Right ventricle myocardium superior (tissue), 1 donor: ENCODE measurements at places on chromosomes 3 and 15. TPM values are rescaled to one million over a fixed set of nuclear protein-coding genes. Genes with fewer than 3 reads are reported as not detected.
A peak's percentile ranks its signal among the peaks of the same experiment; 100 is the strongest.

GRCh38 chr3:40803311-40803710, 278.6 kb downstream of the ZNF621 start:
- no peak for DNase-seq

- DNase-seq = no peak
Measured at GRCh38 chr3:119490153-119490552, 8.2 kb upstream of the TIMMDC1 start.

GRCh38 chr3:150168698-150169097, 198.0 kb upstream of the PFN2 start:
- DNase-seq = peak; percentile 38

DNA sequence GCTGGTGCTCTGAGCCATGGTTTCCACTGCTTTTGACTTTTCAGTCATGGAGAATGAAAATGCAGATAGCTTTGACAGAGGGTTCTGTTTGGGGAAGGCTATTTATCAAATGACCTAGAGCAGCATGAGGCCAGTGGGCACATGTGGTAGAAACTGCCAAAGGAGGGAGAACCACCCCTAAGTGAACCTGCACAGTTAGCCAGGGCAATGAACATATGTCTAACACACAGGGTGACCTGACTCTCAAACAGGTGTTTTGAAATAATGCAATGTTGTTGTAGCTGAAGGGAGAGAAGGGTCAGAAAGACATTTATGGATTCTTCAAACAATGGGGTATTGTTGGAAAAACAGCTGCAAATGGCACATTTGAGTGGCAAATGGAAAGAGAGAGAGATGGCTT, 174.4 kb upstream of the FAM3D start:
- DNase-seq = no peak

DNA sequence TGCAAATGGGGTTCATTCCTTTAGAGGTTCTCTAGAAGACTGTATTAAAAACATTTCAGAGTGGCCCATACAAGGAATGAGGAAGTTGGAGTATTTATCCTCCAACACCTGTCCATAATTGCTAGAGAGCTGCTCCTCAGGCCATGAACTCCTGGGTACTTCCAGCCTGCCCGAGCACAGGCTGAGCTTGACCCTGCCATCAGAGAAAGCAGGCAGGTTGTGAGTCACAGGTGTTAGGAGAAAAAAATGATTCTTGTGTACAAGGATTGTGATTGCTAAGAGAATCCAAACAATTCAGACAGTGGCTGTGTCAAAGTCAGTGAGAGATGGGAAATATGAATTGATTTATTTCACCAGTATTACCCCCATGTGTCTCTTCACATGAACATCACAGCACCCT, 156.8 kb upstream of the GADL1 start:
- no peak for DNase-seq

GRCh38 chr3:53555068-53555588, 60.7 kb downstream of the CACNA1D start:
- no peak for DNase-seq

DNA sequence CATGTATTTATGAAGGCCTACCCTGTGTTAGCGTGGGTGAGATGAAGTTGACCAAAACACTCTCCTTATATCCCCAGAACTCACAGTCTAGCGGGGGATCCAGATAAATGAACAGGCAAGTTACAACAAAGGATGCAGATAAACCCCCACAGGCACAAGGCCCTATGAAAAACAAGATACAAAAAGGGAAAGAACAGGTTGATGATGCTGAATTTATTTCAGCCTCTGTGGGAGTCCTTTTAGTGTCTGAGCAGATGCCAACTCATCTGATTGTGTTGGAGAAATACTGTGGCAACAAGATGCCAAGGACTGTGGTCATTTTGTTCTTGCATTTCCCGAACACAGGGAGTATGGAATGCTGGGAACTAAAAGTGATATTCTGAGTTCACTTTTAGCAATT, 300.0 kb downstream of the CHST2 start:
- no peak for DNase-seq

DNA sequence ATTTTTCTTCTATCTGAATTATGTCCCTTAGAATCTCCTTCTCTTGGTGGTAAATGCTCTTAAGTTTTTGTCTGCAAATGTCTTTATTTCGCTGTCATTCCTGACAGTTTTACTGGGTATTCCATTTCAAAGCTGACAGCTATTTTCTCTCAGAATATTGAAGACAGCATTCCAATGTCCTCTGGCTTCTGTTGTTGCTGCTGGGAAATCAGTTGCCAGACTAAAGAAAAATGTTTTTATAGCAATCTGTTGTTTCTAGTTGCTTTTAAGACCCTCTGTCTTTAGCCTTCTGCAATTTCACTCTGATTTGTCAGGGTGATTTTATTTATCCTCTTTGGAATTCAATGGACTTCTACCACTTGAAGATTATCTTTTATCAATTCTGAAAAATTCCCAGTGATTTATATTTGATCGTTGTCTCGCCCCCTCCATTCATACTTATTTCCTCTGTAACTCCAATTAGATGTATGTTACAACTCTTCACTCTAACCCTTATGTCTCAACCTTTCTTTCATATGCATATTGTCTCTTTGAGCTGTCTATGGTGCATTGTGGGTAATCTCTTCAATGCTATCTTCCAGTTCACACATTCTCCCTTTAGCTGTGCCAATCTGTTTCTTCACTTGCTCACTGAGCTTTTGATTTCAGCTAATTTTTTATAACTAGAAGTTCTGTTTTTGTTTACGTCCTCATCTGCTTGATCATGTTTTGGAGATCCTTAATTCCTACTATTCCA, 23.5 kb downstream of the UBXN7 start:
- no peak for DNase-seq

- no peak for DNase-seq
Measured at GRCh38 chr3:177144922-177145321, 52.4 kb downstream of the TBL1XR1 start.

GRCh38 chr3:191566469-191566868, 105.5 kb downstream of the PYDC2 start:
- no peak for DNase-seq

DNA sequence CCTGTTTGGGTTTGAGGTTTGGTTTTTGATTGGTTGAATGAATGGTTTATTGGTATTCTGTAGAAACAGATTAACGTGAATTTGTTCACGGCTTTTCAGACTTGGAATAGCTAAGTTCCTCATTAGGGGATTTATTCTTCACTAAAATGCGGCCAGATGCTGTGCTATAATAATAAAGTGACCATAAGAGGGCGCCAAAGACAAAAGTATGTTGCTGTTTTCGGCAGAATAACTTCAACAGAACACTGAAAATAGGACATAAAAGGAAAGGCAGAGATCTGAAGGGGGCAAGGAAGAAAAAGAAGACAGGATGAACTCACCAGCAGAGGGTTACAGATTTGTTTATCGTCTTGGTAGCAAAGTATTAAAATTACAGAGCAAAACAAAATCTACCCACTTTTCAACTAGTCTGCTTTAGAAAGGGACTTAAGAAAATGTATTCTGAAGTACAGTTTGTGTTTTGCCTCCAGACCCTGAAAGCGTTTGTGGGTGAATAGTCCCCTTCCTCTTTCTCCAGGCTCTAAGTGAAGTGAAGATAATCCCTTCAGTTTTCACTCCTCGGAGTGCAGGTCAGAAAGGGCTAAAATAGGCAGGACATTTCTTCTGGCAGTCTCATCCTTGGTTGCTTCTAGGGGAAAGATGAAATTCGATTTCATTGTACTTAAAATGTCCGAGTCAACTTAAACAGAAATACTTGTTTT, 147.6 kb downstream of the IL20RB start:
- no peak for DNase-seq

DNA sequence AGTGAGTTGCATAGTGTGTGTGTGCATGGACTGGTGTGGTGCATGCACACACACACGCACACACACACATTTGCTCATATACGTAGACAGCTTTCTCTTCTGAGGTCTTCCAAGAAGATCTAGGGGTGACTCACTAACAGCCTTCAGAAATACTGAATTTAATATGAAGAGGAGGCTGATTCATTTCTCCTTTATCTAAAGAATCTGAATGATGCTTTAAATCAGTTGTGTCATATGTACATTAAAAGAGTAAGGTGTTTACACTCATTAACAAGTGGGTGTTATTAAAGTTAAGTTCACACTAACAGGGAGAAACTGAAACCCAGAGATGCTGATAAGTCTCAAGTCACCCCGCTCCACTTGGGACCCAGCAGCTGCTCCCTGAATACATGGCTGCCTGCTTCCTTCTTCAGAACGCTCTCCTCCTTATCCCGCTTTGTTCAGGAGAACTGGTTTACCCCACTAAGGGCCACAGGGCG, 22.0 kb downstream of the TMPRSS7 start:
- no peak for DNase-seq

- DNase-seq = no peak
Measured at GRCh38 chr3:101454629-101455028, 58.4 kb downstream of the SENP7 start.

- no peak for DNase-seq
Measured at GRCh38 chr15:67781061-67781460, 44.2 kb upstream of the SKOR1 start.

- DNase-seq = no peak
Measured at GRCh38 chr3:2771193-2771592, 339.0 kb downstream of the IL5RA start.

GRCh38 chr15:87940768-87941167, 315.8 kb downstream of the NTRK3 start:
- DNase-seq = no peak

GRCh38 chr15:89665449-89666181, 10.3 kb upstream of the KIF7 start:
- peak; percentile 82 for DNase-seq

- DNase-seq = peak; percentile 49
Measured at GRCh38 chr15:81338170-81339007, 14.4 kb upstream of the STARD5 start.

GRCh38 chr3:8573342-8573926, 71.2 kb downstream of the SSUH2 start:
- DNase-seq = no peak

DNA sequence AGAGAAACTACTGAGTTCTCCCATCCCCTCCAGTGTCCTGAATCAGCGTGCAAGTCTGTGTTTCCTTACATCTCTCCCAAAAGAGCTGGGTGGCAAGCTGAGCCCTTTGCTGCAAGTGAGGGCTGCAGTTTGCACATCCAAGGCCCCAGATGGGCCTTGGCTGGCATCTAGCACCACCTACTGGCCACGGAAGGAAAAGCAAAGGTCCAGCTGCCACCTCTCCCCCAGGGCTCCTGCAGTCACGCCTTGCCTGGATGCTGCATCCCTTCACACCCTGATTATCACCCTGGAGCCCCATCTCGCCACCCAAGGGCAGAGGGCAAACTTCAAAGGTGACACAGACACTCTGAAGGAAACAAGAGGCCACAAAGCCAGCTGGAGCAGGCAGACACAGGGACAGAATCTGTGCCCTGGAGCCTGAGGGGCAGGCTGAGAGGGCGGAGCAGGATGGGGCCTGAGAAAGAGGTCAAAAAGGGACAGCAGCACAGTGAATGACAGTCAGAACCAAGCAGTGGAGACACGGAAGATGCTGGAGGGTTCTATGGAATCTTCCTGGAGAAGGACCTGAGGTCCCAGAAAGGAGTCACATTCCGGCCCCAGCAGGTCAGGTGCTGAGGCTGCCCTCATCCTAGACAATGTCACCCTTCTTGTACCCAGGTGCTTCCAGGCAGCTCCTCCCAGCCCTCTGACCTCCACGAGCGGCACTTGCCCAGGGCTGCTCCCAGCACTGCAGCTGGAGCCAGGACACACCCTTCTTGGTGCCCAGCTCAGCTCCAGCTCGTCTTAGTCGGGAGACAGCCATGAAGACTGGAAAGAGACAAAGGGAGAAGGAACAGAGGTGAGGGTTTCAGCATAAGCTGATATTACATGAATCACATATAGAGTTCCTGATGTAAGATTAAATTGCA, 18.3 kb upstream of the NTRK3 start:
- DNase-seq = peak; percentile 66

DNA sequence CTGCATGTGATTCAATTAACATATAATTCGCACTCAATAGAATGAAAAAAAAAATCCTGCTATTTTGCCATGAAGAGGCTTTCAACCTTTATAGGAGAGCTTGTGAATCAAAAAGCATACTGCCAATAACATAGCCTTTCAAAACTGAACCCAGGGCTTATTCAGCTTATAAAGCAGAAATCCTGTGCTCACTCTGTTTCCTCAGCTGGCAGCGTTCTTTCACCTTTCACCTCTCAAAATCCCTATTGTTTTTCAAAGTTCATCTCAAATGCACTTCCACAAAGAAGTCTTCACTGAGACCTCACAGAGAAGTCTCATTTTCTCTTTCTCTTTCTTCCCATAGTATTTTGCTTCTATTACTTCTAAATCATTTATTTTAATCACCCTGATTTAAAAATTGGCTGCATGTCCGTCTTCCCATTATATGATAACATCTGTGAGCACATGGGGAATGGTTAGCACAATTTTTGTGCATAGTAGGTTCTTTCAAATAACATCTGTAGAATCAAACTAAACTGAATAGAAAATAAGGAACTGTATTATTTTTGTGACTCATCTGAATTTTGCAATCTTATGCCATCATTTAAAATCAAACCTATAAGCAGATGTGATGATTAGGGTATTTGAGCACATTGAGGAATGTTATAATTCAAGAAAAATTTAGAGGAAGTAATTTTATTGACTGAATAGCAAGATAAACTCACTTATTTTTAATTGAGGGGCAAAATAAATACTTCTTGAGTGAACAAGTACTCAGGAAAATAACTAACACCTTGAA, 373.4 kb downstream of the NLGN1 start:
- no peak for DNase-seq

DNA sequence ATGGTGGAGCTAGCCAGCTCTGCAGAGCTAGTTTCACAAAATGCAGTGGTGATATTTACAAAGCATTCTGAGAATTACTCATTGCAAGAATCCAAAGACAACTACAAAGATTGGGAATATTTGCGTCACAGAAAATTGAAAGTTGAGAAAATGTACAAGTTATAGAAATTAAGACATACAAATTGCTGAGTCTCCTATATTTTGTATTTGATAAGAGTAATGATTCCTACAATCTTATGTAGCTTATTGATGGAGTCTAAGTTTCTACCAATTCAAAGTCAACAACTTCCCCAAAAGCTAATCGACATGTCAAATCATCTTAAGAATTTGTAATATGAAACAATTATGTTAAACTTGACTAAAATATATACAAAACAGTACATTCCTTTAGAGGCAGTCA, 46.4 kb upstream of the TOP2B start:
- DNase-seq = no peak

Gene CHL1
- 24.2 TPM for total RNA-seq

Gene CPA3
- 2.1 TPM for total RNA-seq

Gene C2CD4A
- not detected for total RNA-seq

Gene GNAI2
- total RNA-seq = 126 TPM

Gene TRAT1
- total RNA-seq = not detected

Gene SAMMSON
- total RNA-seq = not detected

Gene SIN3A
- total RNA-seq = 25.4 TPM

Gene GOLGA6L26
- total RNA-seq = not detected

Gene PLXNB1
- total RNA-seq = 51.3 TPM

Gene NPAP1
- not detected for total RNA-seq

Gene CPEB1
- 1.3 TPM for total RNA-seq

Gene KNL1
- total RNA-seq = 0.51 TPM

Gene POLG
- 36.9 TPM for total RNA-seq
